NCI-H226 (cell line): ENCODE measurements at places on chromosomes 1 and 21.

DNA sequence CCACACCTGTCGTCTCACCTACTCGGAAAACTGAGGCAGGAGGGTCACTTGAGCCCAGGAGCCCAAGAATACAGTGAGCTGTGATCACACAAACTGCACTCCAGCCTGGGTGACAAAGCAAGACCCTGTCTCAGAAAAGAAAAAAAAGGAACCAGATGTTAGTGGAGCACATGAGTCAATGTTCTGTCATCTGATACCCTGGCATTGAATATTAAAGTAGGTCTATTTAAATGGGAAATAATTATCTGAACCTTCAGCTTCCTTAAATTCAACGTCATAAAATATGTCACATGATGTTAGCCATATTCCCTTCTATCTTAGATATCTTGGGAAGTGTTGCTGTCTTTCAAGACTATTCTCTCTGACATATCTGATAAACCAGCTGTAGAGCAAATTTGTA lies 47.3 kb downstream of the NCAM2 start:
- no peak for DNase-seq

DNA sequence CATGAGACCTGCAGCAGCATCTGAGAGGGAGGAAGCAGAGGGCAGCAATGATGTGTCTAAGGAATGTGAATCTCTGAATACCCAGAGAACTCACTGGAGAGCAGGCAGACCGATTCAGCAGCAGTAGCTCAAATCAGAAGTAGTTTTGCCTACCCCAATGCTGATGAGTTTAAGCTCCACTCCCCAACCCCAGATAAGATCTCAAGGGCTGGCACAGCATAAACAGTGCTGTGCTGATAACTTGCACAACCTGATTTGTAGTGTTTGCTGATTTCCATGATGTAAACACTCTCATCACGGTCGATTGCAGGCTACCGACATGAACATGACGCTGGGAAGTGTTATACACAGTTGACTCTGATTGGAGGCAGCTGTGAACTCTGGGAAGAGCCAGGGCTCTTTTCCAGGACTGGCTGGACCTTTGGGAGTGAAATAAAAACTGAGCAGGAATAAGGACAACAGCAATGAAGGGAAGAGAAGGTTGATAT lies 11.2 kb upstream of the HMGCS2 start:
- no peak for DNase-seq

- no peak for DNase-seq
Observed at GRCh38 chr1:87220993-87221392, 107.7 kb upstream of the LMO4 start.

GRCh38 chr1:76314730-76315129 lies 240.2 kb downstream of the ST6GALNAC3 start:
- no peak for DNase-seq

- no peak for DNase-seq
Observed at GRCh38 chr1:230334447-230334837, 91.7 kb downstream of the PGBD5 start.

GRCh38 chr1:155208541-155209311 lies at the start of gene MTX1:
Gene MTX1 (plus strand): TSS chr1:155208695. CDS start chr1:155208805, 110 bp downstream.
- DNase-seq = peak; percentile 83

- DNase-seq = no peak
Observed at GRCh38 chr1:92721886-92722285, 63.0 kb downstream of the EVI5 start.

DNA sequence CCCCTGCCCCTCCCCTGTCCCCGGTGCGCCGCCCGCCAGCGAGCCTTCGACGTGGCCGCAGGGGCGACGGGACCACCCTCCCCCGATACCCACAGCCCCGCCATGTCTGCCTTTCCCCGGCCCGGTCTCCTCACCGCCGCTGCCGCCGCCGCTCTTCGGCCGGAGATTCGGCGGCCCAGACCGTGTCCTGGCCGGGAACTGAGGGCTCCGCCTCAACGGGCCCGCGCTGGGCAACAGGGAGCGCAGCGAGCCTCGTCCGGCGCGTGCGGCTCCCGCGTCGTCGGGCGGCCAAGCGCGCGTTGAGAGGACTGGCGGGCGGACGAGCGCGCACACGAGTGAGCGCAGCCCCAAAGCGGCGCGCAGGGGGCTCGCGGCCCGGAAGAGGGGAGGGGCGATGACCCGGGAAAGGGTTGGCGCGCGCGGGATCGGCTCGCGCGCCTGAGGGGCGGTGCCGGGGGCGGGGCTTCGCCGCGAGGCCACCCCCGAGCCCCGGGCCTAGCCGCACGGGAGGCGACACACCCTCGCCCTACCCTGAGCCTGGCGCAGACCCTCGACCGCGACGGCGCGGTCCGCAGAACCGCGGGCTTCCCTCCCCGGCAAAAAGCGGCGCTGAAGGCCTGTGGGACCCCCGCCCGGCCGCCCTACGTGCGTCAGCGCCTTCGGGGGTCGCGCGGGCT lies at the start of gene BTG3:
TSS of gene BTG3 (minus strand) at position 337 of the 677 bp plus-strand sequence. CDS start 3,757 bp downstream, outside the sequence.
- DNase-seq = peak; percentile 80

GRCh38 chr1:60747353-60747752 lies 335.0 kb upstream of the NFIA start:
- DNase-seq = no peak

DNA sequence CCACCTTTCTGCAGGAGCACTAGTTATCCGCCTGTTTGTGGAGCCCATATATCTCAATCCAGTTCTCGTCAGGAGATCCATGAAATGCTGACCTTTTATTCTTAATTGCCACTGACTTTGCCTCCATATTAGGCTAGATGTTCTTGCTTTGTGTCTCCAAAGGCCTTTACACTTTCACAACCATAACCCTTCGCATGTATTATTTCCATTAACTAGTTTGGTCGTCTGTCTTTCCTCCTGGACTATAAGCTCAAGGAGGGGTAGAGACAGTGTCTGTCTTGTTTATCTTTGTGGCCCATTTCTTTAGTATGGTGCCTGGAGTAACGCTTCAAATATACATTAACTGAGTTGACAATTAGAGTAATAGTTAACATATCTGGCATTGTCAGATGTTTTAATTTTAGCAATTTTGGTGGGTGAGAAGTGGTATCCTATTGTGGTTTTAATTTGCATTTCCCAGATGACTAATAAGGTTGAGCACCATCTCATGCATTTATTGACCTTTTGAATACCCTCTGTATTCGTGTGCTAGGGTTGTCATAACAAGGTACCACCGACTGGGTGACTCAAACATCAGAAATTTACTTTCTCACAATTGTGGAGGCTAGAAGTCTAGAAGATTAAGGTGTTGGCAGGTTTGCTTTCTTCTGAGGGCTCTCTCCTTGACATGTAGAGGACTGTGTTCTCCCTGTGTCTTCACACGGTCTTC lies 21.7 kb upstream of the IL12RB2 start:
- DNase-seq = peak; percentile 35

- no peak for DNase-seq
Observed at GRCh38 chr21:15560383-15561056, 169.3 kb upstream of the USP25 start.

DNA sequence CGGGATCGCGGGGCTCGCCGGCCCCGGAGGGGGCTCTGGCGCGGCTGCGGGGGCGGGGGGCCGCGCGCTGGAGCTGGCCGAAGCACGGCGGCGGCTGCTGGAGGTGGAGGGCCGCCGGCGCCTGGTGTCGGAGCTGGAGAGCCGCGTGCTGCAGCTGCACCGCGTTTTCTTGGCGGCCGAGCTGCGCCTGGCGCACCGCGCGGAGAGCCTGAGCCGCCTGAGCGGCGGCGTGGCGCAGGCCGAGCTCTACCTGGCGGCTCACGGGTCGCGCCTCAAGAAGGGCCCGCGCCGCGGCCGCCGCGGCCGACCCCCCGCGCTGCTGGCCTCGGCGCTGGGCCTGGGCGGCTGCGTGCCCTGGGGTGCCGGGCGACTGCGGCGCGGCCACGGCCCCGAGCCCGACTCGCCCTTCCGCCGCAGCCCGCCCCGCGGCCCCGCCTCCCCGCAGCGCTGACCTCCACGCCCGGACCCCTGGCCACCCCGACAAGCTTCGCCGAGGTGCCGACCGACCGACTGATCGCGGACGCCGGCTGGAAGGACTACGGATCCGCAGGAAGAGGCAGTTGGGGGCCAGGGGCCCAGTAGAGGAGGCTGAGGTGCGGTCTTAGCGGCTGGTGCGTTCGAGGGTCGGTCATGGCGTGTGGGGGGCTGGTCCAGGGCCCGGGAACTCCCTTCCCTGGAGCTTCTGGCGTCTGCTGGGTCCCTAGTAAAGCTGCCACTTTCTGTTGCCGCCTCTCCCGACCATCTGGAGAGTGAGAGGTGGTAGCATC lies 711 bp downstream of the TRNP1 start:
- no peak for DNase-seq

DNA sequence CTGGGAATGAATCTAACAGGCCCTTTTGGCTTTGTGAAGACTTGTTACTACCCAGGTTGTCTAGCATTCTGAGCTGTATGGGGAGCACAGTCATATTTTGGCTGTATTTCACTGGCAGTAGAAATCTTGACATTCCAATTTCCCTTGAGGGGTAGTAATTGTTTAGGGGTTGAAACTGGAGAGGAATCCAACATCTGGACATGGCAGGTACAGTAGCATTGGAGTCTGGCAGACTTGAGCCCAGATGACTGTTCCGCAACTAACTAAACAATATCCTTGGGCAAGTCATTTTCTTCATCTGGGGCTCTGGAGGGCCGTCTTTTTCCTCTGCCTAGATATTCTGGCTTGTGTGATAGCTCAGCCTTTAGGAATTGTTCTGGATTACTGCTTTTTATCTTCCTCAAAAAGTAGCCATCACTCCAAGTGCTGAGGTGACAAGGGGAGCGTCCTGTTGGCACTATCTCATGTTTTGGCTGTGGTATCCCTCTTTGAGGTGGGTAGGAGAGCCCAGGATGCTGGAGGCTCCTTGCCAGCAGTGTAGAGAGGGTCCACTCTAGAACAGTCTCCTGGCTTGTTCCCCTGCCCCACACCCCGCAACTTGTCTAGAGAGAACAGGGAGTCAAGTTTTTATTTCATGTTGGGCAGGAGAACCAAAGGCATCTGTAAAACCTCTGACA lies 22.7 kb upstream of the NBL1 start:
- no peak for DNase-seq

GRCh38 chr1:235027076-235027861 lies 101.4 kb downstream of the TOMM20 start:
- no peak for DNase-seq

DNA sequence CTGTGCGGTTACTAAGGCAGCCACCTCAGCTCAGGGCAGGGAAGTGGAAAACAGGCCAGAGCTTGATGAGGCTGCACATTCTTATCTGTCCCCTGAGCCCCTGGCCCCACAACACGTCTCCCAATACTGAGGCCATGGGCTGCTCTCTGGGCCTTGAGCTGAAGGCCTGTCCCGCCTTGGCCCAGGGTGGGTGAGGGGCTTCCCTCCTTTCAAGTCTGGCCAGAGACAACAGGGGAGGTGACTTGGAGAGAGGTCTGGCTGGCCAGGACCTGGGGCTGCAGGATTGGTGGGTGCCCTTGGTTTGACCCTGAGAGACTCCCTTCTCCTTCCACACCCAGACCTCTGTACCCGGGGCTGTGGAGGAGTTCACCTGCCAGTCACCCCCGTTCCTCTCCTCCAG lies 563.8 kb downstream of the PTPRU start:
- DNase-seq = no peak

GRCh38 chr1:75276385-75276784 lies 142.2 kb downstream of the LHX8 start:
- DNase-seq = no peak

- no peak for DNase-seq
Observed at GRCh38 chr21:23402929-23403520, 2204.3 kb downstream of the MRPL39 start.

- DNase-seq = no peak
Observed at GRCh38 chr1:212596798-212597197, 11.8 kb upstream of the ATF3 start.

GRCh38 chr1:203888807-203889251 lies 27.4 kb downstream of the SNRPE start:
- DNase-seq = peak; percentile 76

GRCh38 chr1:229869240-229869639 lies 197.8 kb upstream of the GALNT2 start:
- DNase-seq = no peak

DNA sequence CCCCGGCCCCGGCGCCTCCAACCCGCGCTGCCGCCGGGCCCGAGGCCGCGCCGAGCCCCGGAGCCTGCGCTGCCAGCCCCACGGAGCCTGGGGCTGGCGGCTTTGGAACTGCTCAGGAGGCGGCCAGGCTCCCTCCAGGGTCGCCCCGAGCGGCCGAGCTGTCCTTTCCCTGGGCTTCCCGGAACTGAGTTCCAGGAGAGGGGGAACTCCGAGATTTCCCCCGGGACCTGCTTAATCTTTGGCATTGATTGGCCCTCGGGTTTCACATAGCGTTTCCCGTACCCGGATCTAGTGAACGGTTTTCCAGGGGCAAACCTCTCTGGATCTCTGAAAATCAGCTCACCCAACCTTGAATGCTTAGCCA lies 504 bp downstream of the H6PD start:
- DNase-seq = peak; percentile 52

DNA sequence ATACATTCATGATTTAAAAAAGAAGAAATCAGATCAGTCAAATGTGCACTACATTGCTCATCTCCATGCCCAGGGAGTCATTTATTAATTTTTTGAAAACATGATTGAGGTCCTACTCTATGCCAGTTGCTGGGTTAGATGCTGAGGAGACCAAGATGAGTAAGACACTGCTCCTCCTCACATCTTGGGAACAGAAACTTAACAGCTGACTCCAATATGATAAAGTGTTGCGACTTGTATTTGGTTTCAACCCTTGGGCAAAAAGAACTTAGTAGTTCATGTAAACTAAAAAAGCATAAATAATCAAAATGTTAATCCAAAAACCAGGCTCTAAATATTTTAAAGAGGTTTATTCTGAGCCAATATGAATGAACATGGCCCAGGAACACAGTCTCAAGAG lies 56.9 kb downstream of the OPTC start:
- DNase-seq = no peak

DNA sequence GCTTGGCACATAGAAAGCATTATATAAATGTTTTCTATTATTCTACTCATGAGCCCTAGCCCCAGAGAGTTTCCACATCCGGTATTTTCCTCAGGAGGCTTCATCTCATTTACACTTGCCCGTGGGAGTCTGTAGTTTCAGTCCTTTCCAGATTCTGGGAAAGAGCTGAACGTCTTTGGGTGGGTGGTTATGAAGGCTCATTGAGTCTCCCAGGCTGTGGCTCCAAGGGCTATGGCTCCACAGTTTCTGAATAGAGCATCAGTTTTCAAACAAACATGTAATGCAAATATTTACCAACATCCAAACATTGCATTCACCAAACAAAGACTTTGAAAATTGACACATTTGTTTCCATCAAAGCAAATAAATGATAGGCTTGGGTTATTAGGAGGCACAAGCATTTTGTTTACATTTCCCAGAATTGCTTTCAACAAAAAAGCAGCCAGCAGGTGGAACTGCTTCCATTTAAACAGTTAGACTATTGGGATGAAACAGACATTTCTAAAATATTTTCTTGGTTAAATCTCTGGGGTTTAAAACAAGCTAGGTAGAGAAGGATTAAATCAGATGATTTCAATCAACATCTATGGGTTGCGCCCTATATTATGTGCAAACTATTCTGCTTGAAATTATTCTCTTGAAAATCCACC lies 1.3 kb upstream of the LEMD1 start:
- DNase-seq = no peak
